ENCODE measurements at places on chromosomes 4 and X. TPM values are rescaled to one million over a fixed set of nuclear protein-coding genes. Genes with fewer than 3 reads are reported as not detected.
A peak's percentile ranks its signal among the peaks of the same experiment; 100 is the strongest.

DNA sequence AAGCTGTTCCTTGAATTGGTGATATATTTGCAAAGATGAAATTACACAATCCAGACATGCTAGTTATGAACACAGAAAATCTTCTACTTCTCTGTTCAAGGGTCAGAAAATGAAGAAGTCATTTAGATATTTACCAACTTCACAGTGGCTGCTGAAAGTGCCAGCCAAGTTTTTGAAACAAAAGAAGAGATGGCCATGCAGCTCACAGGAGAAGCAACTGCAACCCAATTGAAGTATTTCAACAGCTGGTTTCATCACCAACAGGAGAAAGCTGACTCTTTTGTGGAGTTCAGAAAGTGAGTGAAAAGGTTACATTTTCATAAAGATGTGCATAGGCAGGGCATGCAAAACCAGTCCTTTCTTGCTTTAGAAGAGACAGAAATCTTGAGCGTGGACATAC, 70.1 kb upstream of the LSM6 start:
- DNase-seq = no peak

DNA sequence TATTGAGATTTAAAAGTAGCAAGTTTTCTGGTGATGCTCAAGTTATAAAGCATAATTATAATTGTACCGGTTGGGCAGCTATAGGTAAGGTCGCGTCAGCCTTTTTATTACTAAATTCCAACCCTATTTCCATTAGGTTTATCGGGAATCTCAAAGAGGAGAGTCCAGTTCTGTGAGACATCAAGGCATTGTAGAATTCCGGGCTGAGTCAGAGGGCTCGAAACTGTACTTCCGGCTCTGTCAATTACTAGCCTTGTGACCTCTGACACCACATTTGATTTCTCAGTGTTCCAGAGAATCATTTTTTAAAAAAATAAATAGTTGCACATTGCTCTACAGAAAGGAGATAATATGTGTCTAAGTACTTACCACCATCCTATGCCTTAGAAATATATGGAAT, 4.3 kb downstream of the IL1RAPL1 start:
- no peak for DNase-seq

- no peak for DNase-seq
Measured at GRCh38 chr4:156606554-156607477, 364.8 kb downstream of the PDGFC start.

The VCX gene
- not detected for polyA plus RNA-seq

DNA sequence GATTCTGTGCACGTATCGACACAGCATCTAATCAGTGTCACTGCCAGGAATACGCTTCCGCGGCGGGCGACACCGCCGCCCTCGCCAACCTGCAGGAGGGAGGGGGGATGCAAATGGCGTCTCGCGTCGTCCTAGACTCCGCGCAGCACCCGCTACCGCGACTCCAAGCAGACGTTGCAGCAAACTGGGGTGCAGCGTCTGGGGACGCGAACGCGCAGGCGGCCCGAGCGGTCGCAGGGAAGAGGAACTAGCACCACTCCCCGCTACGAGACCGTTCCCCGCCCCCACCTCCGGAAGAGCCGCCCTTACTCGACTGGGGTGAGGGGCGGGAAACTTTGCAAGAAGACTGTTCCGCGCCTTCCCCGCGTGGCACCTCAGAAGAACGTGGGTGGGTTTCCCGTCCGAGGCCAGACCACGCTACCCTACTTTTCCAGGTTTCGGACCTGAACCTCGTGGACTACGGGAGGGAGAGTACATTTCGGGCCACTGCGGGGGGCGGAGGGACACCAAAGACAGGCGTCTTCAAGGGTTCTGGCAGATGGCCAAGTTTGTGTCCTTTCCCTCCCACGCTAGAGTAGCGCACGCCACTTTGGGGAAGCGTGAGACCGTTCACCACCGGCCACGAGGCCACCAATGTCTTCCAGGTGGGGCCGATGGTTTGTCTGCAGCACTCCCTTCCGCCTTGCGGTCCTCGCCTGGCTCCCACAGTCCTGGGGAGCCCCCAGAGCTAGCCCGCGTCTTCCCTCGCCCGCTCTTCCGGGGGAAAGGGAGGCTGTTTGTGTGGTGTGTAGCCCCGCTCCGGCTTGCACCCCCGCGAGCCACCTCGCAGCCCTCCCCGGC, 78.0 kb upstream of the BCOR start:
- DNase-seq = no peak

GRCh38 chr4:57110640-57111511, 691 bp upstream of the IGFBP7 start:
- DNase-seq = no peak

The GUCY1B1 gene
- 25.0 TPM for polyA plus RNA-seq

The MAOB gene
- polyA plus RNA-seq = 0.52 TPM

DNA sequence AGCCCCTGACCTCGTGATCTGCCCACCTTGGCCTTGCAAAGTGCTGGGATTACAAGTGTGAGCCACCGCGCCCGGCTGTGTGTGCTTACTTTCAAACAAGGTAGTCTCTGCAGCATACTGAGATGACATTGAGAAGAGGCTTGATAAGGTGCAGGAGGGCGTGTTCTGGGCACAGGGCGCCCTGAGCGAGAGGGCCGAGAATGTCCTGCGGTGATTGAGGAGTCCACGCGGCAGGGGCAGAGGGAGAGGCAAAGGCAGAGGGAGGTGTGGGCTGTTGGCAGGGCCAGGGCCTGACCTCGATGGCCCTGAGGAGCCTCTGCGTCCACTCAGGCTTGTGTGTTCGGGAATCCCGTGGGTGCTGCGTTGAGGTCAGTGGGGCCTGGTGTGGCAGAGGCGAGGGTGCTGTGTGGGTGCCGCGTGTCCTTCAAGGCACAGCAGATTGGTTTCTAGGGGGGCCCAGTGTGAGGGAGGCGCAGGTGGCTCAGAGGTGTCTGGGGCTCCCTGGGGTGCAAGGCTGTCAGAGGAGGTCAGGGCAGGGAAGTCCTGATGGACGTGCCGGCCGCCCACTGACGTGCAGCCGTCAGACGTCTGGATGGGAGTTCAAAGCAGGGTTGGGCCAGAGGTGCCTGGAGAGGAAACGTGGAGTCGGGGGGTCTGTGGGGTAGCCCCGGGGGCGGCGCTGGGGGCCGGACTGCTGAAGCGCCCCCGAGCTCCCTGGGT, 12.1 kb downstream of the PCGF3 start:
- no peak for DNase-seq

- no peak for DNase-seq
Measured at GRCh38 chr4:143502231-143502630, 11.3 kb upstream of the SMARCA5 start.

GRCh38 chr4:8303485-8304281, 34.1 kb downstream of the HTRA3 start:
- DNase-seq = peak; percentile 78

DNA sequence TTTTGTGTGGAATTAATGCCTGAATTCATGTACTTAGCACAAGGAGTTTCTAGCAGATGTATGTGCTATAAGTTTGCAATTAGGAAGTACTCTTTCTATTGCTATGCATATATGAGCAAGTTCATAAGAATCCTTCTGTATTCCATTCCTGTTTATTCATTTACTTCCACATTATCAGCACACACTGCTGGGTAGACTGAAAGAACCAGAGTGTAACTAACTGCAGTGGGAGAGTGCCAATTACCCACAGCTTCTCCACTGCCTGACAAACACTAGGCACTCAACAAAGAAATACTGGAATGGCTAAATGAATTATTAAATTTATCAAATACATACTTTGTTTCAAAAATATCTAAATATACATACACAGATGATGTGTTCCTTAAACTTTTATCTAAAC, 219.6 kb downstream of the CAMK2D start:
- no peak for DNase-seq

GRCh38 chr4:40962551-40963180, 212.9 kb downstream of the NSUN7 start:
- DNase-seq = no peak

GRCh38 chr4:150451883-150452282, 130.1 kb upstream of the MAB21L2 start:
- DNase-seq = no peak

- no peak for DNase-seq
Measured at GRCh38 chrX:13716455-13716854, 18.0 kb downstream of the TRAPPC2 start.

GRCh38 chr4:44563496-44563895, 87.9 kb downstream of the YIPF7 start:
- no peak for DNase-seq

The SLC4A4 gene
- polyA plus RNA-seq = 14.7 TPM

The ARMCX1 gene
- polyA plus RNA-seq = 40.5 TPM

The CENPVL1 gene
- polyA plus RNA-seq = not detected

GRCh38 chrX:101605146-101605545, 12.7 kb downstream of the ARMCX6 start:
- no peak for DNase-seq

GRCh38 chr4:179663641-179664429, 2221.6 kb upstream of the AGA start:
- no peak for DNase-seq

DNA sequence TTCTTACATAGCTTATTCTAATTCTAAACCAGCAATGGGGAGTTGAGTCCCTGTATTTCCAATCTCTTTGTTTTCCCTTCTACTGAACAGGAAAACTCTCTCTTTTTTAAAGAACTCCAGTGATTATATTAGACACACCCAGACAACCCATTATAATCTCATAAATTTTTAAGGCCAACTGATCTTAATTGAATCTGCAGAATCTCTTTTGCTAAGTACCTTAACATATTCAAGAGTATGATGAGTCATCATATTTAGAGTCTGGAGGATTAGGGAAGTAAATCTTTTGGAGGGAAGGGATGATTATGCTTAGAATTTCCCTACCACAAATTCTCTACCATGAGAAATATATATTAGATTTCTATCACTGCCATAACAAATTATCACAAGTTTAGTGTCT, 705.1 kb downstream of the CENPC start:
- DNase-seq = no peak

- no peak for DNase-seq
Measured at GRCh38 chr4:187370918-187371317, 624.7 kb upstream of the ZFP42 start.

DNA sequence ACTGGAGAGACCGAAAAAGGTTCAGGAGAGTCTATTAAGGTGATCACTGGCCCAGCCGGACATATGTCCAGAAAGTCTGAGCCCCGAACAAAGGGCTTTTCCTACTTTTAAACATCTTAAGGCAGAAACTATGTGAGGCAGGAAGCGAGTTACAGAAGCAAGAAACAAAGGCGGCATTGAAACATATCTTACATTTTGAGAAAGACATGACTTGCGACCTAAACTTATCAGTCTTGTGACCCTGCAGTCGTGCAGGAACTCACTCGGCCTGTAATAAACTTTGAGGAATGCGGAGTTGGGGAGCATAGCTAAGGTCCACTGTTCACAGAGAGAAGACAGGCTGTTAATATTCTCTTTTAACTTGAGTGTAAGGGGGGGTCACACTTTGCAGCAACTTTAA, 158.7 kb downstream of the TBX22 start:
- no peak for DNase-seq

DNA sequence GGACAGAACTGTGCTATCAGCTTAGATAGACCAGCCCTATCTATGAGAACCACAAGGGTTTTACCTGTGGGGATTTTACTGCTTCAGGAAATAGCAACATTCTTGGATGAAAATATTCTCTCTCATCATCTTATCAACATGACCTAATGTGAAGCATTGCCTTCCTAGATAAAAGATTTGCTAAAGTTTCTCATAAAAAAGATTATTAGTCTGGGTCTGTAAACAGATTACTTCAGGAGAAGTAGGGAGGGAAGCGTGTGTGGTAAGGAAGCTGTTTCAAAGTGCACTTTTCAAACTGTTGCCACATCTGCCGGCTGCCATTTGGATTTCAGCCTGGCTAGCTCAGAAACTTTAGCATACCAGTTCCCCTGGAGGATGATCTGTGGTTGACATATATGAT, at the start of gene NOX1:
Gene NOX1, minus strand, starts transcription at position 35 of the 400 bp plus-strand sequence. CDS start 220 bp downstream, outside the sequence.
- DNase-seq = no peak

DNA sequence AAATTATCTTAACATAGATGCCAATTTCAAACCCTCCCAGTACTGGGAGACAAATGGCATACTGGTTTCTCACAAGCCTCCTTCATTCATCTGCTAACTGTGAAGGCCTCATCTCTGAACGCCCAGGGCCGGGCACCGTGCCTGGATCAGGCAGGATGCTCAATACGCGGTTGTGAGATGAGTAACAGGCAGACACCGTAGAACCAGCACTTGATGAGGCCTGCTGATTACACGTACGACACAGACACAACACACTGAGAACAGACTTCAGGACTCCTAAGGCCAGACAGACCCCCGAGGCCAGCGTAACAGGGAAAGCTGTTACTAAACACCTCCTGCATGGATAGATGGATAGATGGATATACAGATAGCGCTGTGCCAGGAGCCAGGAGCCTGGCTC, 154.6 kb downstream of the AFAP1 start:
- no peak for DNase-seq

DNA sequence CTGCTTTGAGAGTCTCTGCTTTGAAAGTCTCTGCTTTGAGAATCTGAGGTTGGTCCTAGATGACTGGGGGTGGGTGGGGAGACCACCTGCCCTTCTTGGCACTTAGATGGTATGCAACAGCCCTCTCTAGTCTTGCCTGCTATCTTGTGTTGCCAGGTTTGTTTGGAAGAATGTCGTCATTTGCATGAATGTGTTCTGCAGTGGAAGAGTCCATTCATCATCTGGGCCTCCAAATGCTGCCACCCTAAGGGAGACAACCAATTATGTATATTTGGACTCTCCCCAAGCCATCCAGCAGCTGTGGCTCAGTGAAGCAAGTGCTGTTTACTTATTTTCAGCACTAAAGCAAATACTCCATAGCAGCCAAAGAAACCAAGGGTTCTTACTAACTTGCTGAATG, 44.6 kb upstream of the TRPC5OS start:
- no peak for DNase-seq

The POU3F4 gene
- polyA plus RNA-seq = not detected

GRCh38 chr4:26272654-26273615, 47.9 kb upstream of the RBPJ start:
- no peak for DNase-seq

DNA sequence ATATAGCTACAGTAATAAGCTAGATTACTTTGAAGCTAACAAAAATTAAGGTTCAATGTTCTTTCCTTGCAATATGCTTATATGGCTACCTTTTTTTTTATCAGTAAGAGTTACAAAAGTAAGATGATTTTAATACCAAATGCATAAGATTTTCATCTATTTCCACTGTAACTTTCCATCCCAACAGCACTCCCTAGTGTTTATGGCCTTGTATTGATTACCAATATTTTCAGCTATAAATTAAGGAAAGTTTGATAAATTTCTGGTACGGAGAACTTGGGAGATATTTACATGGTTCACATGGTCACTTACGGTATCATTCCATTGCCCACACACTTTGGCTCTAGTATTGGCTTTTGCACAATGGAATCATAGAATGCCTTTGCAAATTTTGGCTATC, 448.9 kb upstream of the PABPC4L start:
- no peak for DNase-seq

The DCAF8L2 gene
- not detected for polyA plus RNA-seq

The PPARGC1A gene
- 0.31 TPM for polyA plus RNA-seq

The PCDH7 gene
- polyA plus RNA-seq = 20.0 TPM

- DNase-seq = no peak
Measured at GRCh38 chr4:173325007-173325736, 9.0 kb downstream of the HMGB2 start.

Data from AG04450 (cell line).